ENCODE measurements at places on chromosomes 1 and 21.

- DNase-seq = peak; percentile 90
These were observed 4.1 kb upstream of the HPCA start for GRCh38 chr1:32881871-32882850.

DNA sequence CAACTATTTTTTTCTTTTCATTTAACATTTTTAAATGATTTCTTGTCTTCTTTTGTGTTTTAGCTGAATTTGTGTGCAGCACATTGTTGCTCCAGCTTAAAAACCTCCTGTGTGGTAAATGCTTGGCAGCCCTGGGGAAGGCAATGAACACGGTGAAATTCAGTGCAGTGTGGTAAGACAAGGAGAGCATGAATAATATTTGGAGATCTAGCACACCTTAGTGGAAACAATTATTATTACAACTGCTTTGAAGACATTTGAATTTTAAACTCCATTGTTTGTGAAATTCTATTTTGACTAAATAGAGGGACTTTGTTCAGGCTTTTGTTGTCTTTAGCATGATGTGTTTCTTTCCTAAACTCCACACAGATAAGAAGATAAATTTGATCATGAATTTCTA, 242.6 kb upstream of the CXADR start:
- DNase-seq = peak; percentile 6

GRCh38 chr1:33176362-33176850, 5.4 kb downstream of the TRIM62 start:
- DNase-seq = no peak

DNA sequence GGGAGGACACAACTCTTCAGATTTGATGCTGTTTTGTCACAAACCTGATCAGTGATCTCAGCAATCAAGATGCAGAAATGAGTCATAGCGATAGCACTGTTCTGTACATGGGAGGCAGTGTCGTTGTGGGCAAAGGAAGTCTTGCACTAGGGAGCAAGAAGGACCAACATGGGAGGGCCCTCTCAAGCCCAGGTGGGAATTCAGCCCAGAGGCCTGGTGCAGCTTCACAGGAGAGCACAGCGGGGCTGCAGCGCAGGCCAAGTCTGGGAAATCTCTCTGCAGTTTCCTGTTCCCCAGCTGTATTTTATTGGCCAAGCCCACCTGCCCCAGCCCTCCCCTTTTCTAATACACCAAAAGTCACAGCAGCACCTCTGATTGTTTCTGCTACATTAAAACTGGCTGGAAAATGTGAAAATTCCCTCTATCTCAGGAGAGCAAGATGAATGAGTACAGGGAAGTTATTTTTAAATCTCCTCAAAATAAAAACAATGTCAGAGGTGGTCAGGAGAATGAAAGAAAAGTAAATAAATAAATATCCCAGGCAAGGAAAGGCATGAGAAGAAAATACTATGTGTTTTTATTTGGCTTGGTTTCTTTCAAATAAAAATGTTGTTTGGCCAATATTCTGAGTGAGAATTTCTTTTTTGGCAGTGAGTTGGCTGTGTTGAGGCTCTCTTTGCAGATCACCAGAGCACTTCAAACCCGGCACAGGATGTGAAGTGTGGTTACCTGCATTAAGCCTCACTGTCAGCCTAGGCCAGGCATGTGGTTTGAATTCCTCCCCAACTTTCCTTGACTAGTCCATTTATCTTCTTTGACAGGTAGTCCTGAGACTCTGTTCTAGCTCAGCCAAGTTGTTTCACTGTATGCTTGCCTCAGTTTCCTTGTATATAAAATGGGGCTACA, 422.1 kb downstream of the PLPP3 start:
- no peak for DNase-seq

GRCh38 chr1:243421784-243422183, 165.9 kb downstream of the SDCCAG8 start:
- no peak for DNase-seq

- no peak for DNase-seq
These were observed 201.2 kb upstream of the PTGFR start for GRCh38 chr1:78289603-78290002.

DNA sequence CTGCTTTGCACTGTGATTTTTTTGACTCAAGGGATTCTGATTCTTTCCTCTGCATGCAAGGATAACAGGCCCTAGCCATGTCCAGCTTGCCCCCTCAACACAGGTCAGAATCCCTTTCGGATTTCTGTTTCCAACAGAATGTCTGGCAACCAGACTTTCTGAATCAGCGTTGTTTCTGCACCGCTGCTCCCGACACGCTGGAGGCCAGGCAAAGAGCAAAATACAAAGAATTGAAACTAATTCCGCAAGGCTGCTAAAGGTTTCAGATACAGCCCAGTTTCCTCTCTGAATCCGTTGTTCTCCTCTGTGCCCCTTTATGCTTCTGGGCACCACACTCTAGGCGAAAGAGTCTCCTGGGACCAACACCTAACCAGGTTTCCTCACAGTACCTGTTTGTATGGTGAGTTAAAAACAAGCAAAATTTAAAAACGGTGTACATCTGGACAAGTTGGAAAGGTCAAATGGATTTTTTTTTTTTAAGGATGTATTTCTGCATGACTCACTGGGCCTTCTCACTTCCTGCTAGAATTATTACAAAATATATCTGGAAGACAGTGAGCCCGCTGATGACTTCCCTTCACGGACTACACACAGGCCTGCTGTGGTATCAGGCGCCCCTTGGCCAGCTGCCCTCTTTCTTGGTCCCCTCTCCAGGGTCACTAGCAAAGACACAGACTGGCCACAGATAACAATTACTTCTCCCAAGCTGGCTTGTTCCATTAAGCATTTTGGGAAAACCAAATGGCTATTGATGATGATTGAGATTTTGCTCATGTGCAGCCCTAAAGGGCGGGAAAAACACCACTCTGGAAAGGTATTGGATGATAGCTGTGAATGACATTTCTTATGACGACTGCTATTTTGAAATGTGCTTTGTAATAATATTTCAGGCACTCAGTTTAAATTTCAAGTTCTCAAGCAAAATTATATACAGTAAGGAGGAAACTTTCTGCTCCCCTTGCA, 118.3 kb downstream of the TGFB2 start:
- no peak for DNase-seq

GRCh38 chr1:94105957-94106529, 14.9 kb downstream of the ABCA4 start:
- no peak for DNase-seq
